ENCODE measurements at places on chromosomes 1 and 21.

DNA sequence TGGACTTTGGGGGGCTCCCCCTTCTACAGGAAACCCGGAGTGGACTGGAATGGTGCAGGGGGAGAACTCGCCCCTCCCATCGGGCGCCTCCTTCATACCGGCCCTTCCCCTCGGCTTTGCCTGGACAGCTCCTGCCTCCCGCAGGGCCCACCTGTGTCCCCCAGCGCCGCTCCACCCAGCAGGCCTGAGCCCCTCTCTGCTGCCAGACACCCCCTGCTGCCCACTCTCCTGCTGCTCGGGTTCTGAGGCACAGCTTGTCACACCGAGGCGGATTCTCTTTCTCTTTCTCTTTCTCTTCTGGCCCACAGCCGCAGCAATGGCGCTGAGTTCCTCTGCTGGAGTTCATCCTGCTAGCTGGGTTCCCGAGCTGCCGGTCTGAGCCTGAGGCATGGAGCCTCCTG lies at the start of gene TNFRSF14:
TNFRSF14 (plus strand) TSS at position 95 of the 401 bp plus-strand sequence; CDS start at position 389, 294 bp downstream.
- ATAC-seq: peak; percentile 57

DNA sequence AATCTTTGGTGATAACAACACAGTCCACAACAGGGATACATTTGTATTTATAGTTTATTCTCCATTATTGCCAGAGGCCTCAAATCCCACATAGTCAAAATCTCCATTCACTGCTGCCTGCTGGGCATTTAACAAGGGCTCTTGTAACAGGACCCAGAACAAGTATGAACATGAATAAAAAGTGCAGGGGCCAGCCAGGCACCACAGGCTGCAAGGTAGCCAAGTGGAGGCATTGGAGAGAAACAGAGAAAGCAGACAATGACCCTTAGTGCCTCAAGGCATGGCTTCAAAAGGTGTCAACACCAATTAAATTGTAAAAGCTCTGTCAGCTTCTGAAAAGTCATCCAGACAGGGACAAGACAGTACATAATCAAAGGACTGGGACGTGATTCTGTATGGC lies 116.8 kb downstream of the ATP6V1G3 start:
- no peak for ATAC-seq

DNA sequence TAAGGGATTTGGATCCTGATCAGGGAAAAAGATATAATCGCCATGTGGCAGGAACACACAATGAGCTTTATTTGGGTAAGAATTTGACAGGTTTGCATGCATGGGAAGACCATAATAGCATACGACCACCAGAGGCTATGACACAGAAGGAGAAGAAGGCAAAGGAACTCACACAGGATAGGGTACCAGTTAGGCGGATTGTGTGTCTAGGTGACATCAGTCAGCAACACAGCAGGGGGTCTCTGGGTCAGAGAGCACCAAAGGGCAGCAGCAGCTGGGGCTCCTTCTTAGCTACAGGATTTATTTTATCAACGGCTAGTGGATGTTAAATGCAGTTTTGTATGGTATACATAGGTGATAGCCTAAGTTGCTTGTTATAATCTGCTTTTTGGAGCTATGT lies 551.3 kb downstream of the KCNT2 start:
- ATAC-seq: no peak

- ATAC-seq: no peak
Measured at GRCh38 chr1:18190598-18190997, 83.0 kb downstream of the IGSF21 start.

DNA sequence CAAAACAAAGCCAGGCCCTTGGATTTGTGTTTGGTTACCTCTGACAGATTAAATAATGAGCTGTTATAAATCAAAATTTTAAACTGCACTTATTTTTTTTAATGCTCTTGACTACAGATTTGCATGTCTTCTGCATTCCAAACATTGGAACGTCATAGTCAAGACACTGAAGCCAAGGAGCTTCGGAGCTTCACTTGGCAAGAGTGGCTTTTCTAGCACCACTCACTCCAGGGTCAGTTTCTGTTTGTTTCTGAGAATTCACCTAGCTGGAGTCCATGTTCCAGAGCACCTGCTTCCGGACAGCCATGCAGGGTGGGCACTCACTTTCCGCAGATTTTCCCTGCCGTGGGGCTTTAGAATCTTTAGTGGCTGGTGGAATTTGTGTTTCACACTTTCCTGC lies 202.9 kb downstream of the ZP4 start:
- ATAC-seq: no peak

DNA sequence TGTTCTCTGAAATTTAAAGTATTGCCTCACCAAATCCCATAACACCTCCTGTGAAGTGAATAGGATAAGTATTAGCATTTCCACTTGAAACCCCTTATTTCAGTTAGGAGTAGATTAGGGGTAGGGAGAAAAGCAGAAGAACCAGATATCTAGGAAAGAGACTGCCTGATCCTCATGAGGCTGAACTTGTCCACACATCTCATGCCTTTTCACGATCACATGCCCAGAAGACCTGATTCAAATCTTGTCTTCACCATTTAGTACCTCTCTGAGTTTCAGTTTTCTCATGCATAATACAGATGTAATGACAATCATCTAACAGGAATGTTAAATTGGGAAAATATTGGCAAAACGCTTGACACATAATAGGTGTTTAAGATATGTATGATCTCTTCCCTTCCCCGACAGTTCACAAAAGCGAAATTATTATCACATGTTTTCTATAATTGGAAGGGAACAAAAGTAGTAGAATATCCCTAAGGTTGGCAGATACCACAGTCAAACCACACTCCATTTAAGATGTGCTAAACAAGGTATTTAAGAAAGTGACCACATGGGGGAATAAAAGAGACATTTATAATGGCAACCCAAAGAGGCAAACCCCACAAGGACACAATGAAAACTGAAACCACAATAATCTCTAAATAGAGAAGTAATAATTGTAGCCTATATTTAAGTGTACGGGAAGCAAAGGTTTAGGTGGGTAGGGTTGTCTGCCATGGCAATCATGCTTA lies 25.2 kb downstream of the GFI1 start:
- no peak for ATAC-seq

GRCh38 chr1:17513131-17513530 lies 26.4 kb upstream of the ARHGEF10L start:
- ATAC-seq: no peak

DNA sequence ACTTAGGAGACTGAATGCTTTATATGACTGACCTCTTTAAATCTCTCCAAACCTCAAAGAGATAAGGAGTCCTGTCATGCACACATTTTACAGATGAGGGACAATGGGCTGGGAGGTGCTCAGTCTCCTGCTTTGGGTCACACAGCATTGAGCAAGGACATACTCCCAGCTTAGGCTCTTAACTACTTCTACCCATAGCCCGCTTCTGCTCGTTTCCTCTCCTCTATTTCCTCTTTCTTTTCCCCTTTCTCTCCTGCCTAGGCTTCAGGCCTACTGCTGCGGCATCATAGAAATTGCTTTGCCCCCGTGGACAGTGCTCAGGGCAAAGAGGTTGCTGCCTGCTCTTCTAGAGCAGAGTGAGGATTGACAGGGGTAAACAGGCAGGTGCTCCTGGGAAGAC lies 12.4 kb upstream of the ZNF691 start:
- no peak for ATAC-seq

- ATAC-seq: peak; percentile 33
Measured at GRCh38 chr21:43355925-43356289, 71.0 kb downstream of the SIK1 start.

DNA sequence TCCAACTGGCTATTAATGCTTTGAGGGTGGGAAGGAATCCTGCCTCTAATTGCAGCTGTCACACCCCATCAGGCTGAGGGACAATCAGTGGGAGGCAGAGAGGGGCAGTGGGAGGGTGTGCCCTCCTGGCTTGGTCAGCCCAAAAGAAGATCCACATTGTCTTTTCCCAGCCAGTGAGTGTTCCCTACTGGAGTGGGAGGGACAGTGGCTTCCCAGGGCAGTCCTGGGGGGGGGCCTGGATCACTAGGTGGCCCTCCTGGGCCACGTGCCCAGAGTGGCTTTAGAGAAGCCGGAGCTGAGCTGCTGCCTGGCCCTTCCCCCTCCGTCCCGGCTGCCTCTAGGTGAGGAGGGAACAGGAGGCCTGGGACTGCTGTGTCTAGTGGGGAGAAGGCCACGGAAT lies 14.0 kb downstream of the INKA2 start:
- ATAC-seq: no peak

DNA sequence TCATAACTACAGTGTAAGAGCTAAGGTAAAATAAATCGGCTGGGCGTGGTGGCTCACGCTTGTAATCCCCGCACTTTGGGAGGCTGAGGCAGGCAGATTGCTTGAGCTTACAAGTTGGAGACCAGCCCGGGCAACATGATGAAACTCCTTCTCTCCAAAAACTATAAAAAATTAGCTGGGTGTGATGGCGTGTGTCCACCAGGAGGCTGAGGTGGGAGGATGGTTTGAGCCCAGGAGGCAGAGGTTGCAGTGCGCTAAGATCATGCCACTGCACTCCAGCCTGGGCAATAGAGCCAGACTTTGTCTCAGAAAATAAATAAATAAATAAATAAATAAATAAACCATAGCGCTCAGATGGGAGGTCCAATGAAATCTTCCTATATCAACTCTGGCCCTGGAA lies 16.7 kb upstream of the FAM110D start:
- ATAC-seq: no peak

GRCh38 chr1:30697571-30698376 lies 25.6 kb downstream of the MATN1 start:
- ATAC-seq: no peak

DNA sequence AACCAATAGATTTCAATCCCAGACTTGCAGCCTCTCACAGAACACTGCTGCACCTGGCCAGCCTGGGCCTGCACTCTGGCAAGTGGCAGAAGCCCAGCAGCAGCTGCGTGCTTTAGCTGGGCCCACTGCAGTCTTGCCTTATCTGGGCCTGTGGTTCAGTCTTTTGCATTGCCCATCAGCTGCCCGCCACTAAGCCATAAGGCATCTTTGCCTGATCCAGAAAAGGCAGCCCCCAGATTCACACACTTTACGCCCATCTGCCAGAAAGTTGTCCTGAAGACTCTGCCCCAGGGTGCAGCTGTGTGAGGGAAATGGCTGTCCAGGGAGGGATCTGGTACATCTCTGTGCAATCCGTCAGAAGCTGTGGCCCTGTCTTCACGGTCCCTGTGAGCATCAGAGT lies 217.0 kb downstream of the DNAH14 start:
- no peak for ATAC-seq

DNA sequence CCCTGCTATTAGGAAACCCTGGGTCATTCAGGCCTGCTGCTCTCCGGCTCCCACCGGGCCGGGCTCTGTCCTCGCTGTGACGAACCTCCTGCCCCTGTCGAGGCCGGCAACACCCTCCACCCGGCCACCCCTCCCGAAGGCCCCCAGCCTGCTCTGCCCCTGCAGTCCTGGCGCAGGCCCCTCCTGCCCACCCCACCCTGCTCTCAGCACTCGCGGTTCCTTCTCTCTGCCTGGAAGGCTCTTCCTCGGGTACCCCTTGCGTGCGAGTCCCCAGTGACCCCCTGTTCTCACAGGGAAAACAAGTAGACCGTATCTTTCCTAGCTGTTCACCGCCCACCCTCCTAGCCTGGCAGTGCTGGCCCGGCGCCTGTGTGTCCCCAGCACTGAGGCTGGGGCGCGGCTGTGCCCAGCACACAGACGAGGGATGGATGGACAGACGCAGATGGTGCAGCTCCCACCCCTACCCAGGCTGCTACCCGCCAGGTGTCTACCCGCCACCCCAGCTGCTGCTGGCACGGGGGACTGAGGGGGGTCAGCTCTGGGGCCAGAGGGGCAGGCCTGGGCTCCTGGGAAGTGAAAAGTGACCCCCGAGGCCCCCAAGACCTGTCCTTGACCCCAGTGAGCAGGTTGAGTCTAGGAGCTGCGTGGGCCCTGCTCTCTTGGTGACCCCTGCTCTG lies 3.1 kb upstream of the VWA1 start:
- ATAC-seq: no peak

- ATAC-seq: no peak
Measured at GRCh38 chr1:42748461-42749410, 8.7 kb upstream of the CLDN19 start.
